ENCODE measurements at places on chromosomes 13 and 19.

DNA sequence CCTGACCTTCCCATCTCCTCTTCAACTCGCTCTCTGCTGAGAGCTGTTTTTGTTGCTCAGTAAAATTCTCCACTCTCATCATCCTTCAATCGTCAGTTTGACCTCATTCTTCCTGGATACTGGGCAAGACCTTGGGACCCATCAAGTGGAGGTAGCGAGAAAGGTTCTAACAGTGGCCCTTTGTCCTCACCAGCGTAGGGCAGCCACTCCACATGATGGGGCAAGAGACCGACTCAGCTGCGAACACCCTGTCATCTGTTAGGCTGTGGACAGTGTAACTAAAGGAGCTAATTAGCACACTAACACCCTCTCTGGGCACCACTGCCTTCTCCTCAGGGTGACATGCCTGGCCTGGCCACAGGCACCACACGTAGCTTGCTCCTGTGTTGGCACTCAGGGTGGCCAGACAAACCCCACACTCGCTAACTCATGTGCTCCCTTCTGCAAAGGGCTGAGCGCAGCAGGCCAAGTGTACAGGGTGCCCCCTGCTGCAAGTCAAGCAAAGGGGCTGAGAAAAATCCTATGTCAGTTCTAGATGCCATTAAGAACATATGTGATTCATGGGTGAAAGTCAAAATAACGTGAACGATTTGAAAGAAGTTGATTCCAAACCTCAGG, 1216.0 kb downstream of the SLITRK5 start:
- peak; percentile 26 for DNase-seq

- peak; percentile 52 for DNase-seq
These were observed 185.4 kb downstream of the KDM4B start for GRCh38 chr19:5154129-5154798.

DNA sequence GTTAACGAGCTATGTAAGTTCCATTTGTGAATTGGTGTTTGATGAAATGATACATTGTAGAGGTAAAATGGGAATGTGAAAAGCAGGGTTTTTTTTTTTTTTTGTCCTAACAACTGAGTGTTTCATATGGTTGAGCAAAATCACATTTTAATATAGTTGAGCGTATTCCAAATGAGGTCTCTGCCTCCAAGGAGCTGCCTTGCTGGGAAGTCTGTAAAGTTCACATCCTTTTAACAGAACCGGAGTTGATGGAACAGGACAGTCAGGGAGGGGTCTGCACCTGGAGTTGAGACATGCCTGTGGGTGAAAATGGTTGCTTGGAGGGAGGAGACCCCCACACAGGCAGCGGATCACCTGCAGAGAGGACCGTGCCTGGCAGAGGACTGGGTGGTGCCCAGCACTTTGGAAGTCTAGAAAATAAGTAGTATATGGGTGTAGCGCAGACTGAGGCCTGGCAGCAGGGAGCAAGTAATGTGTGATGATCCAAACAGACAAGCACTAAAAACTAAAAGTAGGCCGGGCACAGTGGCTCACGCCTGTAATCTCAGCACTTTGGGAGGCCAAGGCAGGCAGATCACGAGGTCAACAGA, 75.2 kb upstream of the UBAC2 start:
- DNase-seq, result no peak

DNA sequence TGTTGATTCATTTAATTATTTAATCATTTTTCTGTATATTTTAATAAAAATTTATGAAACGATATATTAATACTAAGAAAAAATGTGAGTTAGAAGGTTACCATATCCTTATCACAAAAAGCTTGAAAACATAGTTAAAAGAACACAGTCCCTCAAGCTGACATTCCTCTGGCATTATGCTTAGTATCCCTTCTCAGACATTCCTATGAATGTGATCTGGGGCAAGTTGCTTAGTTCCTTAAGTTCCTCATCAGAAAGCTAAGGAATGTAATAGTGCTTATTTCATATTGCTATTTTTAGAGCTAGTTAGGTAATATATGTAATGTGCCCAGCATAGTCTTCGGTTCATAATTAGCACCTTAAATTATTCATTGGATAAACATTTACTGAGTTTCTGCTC, 122.8 kb downstream of the MTUS2 start:
- no peak for DNase-seq

Data from NCI-H82 (cell line).